ENCODE measurements at places on chromosomes 2 and 18. TPM values are rescaled to one million over a fixed set of nuclear protein-coding genes. Genes with fewer than 3 reads are reported as not detected.

The HAAO gene
- not detected for total RNA-seq

DNA sequence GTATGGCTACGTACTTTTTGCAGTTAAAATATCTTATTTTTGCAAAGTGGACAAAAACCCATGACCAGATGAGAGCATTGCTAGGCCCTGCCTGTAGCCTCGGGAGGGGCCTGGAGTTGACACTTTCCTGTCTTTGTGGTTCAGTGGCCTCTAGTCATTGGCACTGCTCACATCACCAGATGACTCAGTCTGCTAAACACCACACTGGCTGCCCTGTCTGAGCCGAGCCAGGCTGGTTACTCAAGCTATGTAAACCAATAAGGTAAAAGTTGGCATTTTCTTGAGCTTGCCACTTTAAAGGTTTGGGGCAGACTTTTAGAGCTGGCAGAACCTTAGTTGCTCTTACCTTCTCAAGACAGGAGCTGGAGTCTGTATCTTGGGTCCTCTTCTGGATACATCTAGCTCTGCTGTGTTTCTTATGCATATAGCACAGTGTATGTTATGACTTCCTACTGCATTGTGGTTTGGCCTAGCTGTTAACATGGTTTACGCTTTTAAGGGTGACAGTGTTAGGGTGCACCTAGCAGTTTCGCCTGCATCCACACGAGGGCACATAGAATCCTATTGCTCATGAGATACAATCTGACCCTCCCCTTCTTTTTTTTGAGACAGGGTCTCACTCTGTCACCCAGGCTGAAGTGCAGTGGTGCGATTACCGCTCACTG is 76.4 kb downstream of the AP1S3 start:
- no peaks in the 10 kb centered on the region for H3K27me3 ChIP-seq
- H3K36me3 ChIP-seq = peaks cover 12% of the 10 kb centered on the region
- DNase-seq = peak; percentile 96
- H3K27ac ChIP-seq = peak overlapping the region; percentile 91
- peaks cover 56% of the 10 kb centered on the region for H3K4me1 ChIP-seq
- H3K4me3 ChIP-seq = 0 out of 2 replicates have a peak overlapping the region, but pooled peaks have one; percentile 23

DNA sequence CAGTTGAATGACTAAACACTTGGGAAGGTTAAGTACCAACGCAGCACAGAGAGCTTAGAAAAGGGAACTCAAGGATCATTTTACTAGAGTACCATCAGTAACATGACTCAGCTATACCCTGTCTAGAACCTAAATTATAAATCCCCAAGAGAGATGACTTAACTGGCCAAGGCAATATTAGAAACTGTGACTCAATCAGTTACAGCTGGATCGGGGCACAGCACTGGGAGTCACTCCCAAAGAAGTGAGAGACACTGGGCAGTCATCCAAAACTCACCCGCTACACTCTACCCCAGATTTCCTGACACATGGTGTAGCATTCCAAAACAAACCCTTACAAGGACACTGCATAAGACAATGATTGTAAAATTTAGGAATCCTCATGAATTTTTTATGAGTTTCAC is 17.7 kb downstream of the IWS1 start:
- no peak overlapping the region for H3K4me3 ChIP-seq
- peak overlapping the region; percentile 35 for H3K27ac ChIP-seq
- peak; percentile 66 for DNase-seq
- peaks cover 20% of the 10 kb centered on the region for H3K36me3 ChIP-seq
- peaks cover 19% of the 10 kb centered on the region for H3K4me1 ChIP-seq

DNA sequence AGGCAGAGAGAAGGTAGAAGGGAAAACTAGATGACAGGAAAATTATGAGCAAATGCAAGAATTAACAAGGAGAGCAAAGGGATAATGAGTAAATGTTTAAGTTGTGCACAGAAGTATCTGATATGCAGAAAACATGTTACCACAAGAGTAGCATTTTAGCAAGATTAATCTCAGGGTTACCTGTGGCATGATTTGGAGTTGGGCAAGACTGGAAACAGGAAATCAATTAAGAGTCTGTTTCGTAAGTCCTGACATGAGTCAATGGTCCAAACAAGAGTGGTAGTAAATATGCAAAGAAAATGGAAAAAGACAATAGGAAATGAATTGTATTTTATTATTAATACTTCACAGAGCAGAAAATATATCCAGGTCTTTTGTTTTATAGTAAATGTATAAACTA is 17.3 kb upstream of the MTX2 start:
- no peaks in the 10 kb centered on the region for H3K27me3 ChIP-seq
- no peak overlapping the region for H3K4me3 ChIP-seq
- H3K4me1 ChIP-seq = no peaks in the 10 kb centered on the region
- H3K36me3 ChIP-seq = no peaks in the 10 kb centered on the region
- no peak overlapping the region for H3K27ac ChIP-seq
- DNase-seq = no peak

The GRB14 gene
- total RNA-seq = 6.3 TPM

GRCh38 chr2:108552566-108552965 is 18.3 kb downstream of the LIMS1 start:
- H3K4me1 ChIP-seq = no peaks in the 10 kb centered on the region
- no peaks in the 10 kb centered on the region for H3K36me3 ChIP-seq
- H3K4me3 ChIP-seq = no peak overlapping the region
- H3K27me3 ChIP-seq = no peaks in the 10 kb centered on the region
- DNase-seq = no peak
- H3K27ac ChIP-seq = no peak overlapping the region
